ENCODE measurements at places on chromosomes 4 and X. TPM values are rescaled to one million over a fixed set of nuclear protein-coding genes. Genes with fewer than 3 reads are reported as not detected.

FAM47B gene
- total RNA-seq = not detected

CXCL11 gene
- not detected for total RNA-seq

XPNPEP2 gene
- 1.2 TPM for total RNA-seq

DCHS2 gene
- total RNA-seq = not detected

TBC1D8B gene
- 32.2 TPM for total RNA-seq

PABPC5 gene
- total RNA-seq = 3.3 TPM

CFAP99 gene
- 0.13 TPM for total RNA-seq

SHROOM4 gene
- 4.3 TPM for total RNA-seq

CHRDL1 gene
- total RNA-seq = 0.03 TPM

SYP gene
- total RNA-seq = 0.59 TPM

GABRQ gene
- total RNA-seq = not detected

GPRASP2 gene
- 14.2 TPM for total RNA-seq

PCDH10 gene
- total RNA-seq = 85.6 TPM

DMRTC1 gene
- total RNA-seq = not detected

EVC gene
- total RNA-seq = 50.0 TPM

TCEANC gene
- total RNA-seq = 2.7 TPM

NEUROG2 gene
- total RNA-seq = not detected

PAGE2 gene
- not detected for total RNA-seq

MAGEB17 gene
- total RNA-seq = not detected

UCHL1 gene
- total RNA-seq = 213 TPM

VCX2 gene
- not detected for total RNA-seq

SYN1 gene
- total RNA-seq = 0.36 TPM

CLTRN gene
- total RNA-seq = 0.36 TPM

CACNA1F gene
- total RNA-seq = not detected

UGT8 gene
- total RNA-seq = 0.10 TPM

ABCG2 gene
- total RNA-seq = 7.2 TPM

ANK2 gene
- 132 TPM for total RNA-seq

ADGRA3 gene
- total RNA-seq = 23.0 TPM

UBE2D3 gene
- total RNA-seq = 256 TPM

RAB9A gene
- total RNA-seq = 25.9 TPM

TLL1 gene
- 0.10 TPM for total RNA-seq

ERAS gene
- 0.13 TPM for total RNA-seq

CABS1 gene
- total RNA-seq = not detected

TREX2 gene
- total RNA-seq = 1.7 TPM

KLKB1 gene
- 0.33 TPM for total RNA-seq

CXCL3 gene
- 1.5 TPM for total RNA-seq

TLR8 gene
- not detected for total RNA-seq

PRSS12 gene
- total RNA-seq = 16.6 TPM

GAGE2A gene
- total RNA-seq = not detected

PCSK1N gene
- 10.7 TPM for total RNA-seq

BRS3 gene
- total RNA-seq = not detected

SSX4B gene
- total RNA-seq = not detected

GPR143 gene
- total RNA-seq = not detected

TBX22 gene
- not detected for total RNA-seq

UGT2B17 gene
- not detected for total RNA-seq

RBMX2 gene
- 16.4 TPM for total RNA-seq

PAGE2B gene
- not detected for total RNA-seq

MAML3 gene
- total RNA-seq = 3.0 TPM

ARHGAP4 gene
- total RNA-seq = 1.4 TPM

ARAP2 gene
- total RNA-seq = 0.52 TPM

FGF13 gene
- total RNA-seq = 0.13 TPM

TEX13D gene
- total RNA-seq = not detected

XAGE1A gene
- not detected for total RNA-seq

CXorf49B gene
- total RNA-seq = not detected

GPAT3 gene
- 14.1 TPM for total RNA-seq

L1CAM gene
- 4.6 TPM for total RNA-seq

All from smooth muscle cell of the pulmonary artery (primary cell).